ENCODE measurements at places on chromosomes 16 and 17. TPM values are rescaled to one million over a fixed set of nuclear protein-coding genes. Genes with fewer than 3 reads are reported as not detected.

Gene TMEM100
- 21.4 TPM for total RNA-seq

Gene SYCE1L
- 20.0 TPM for total RNA-seq

Gene KRTAP2-2
- total RNA-seq, result not detected

Gene CD300LF
- not detected for total RNA-seq

Gene GPR139
- total RNA-seq, result not detected

Gene WNK4
- total RNA-seq, result 4.2 TPM

Gene DYNLRB2
- 2.3 TPM for total RNA-seq

Gene RRAD
- 2.5 TPM for total RNA-seq

Gene MT4
- total RNA-seq, result not detected

DNA sequence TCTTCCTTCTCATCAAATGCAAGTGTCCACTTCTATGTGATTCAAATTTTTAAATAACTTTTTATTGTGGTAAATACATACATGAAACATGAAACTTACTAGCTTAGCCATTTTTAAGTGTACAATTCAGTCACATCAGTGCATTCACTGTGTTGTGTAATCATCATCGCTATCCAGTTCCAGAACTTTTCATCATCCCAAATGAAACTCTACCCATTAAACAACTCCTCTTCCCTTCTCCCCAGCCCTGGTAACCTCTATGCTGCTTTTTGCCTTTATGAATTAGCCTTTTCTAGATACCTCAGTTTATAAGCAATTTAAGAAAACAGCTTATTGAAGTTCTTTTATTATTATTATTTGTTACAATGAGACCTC is 41.1 kb upstream of the IL34 start:
- no peaks in the 10 kb centered on the region for H3K4me1 ChIP-seq
- no peak for DNase-seq
- H3K27ac ChIP-seq, result no peak overlapping the region

- H3K36me3 ChIP-seq, result peaks cover 12% of the 10 kb centered on the region
- H3K27ac ChIP-seq, result no peak overlapping the region
- no peaks in the 10 kb centered on the region for H3K27me3 ChIP-seq
- H3K4me3 ChIP-seq, result no peak overlapping the region
- no peak for DNase-seq
Measured at GRCh38 chr17:51154176-51154575, 817 bp downstream of the NME1 start.

GRCh38 chr17:40035162-40035559 is 19.0 kb downstream of the MED24 start:
- DNase-seq, result no peak
- peaks cover 10% of the 10 kb centered on the region for H3K4me1 ChIP-seq
- H3K4me3 ChIP-seq, result no peak overlapping the region

DNA sequence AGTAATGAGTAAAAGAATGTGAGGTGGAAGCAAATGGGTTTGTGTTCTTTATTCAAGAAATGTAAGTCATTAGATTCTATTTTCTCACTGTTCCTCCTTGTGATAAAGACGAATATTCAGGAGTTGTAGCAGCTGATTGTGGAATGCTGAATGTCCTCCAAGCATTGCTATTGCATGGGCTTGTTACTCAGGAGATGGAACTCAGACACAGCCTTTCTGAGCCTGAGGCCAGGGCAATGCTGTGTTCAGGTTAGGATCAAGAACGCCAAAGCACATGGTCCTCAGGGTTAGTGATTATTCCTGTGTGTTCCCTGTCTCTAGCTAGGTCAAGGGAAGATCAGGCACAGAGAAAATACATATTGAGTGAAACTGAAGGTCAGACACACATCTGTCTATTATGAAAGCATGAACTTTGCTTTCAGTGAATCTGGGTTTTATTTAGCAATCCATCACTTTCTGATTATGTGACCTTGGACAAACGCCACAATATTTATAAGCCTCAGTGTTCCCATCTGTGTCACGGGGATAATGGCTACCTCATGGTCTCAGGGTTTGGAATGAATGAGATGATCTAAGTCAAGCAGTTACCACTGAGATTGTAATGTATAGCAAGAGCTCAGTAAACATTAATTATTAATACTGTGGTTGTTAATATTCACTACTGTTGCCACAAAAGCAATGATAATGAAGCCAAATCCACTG is 426.8 kb upstream of the DYNLRB2 start:
- no peak overlapping the region for H3K27ac ChIP-seq
- no peaks in the 10 kb centered on the region for H3K27me3 ChIP-seq
- no peaks in the 10 kb centered on the region for H3K36me3 ChIP-seq
- H3K4me1 ChIP-seq, result no peaks in the 10 kb centered on the region
- H3K4me3 ChIP-seq, result no peak overlapping the region

GRCh38 chr16:19044769-19045168 is 22.6 kb upstream of the COQ7 start:
- no peak overlapping the region for H3K4me3 ChIP-seq
- H3K36me3 ChIP-seq, result peaks cover 4% of the 10 kb centered on the region
- no peaks in the 10 kb centered on the region for H3K27me3 ChIP-seq
- H3K27ac ChIP-seq, result no peak overlapping the region
- DNase-seq, result no peak

DNA sequence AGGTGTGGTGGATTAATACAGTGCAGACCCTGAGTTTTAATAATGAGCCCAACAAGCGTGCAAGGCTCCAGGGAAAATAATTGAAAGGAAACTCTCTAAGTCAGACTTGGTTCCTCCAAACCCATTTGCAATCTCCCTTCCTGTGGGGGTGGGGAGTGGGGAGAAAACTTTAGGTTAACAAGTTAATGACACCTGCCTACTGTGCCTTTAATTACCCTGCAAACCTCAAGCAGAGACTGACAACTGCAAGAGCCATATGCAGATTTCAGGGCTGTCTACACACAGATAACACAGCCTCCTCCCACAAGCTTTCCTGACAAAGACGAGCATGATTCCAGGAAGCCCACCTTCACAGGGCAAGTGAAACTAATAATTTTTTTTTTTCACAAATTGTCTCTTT is 359.3 kb downstream of the HS3ST4 start:
- no peak overlapping the region for H3K27ac ChIP-seq
- no peaks in the 10 kb centered on the region for H3K36me3 ChIP-seq
- H3K27me3 ChIP-seq, result peaks cover 11% of the 10 kb centered on the region

GRCh38 chr17:42065201-42065600 is 14.8 kb upstream of the C17orf113 start:
- H3K4me1 ChIP-seq, result peaks cover 6% of the 10 kb centered on the region
- DNase-seq, result no peak
- no peak overlapping the region for H3K27ac ChIP-seq
- peaks cover 4% of the 10 kb centered on the region for H3K27me3 ChIP-seq

GRCh38 chr17:7477392-7478275 is 1.8 kb downstream of the ZBTB4 start:
- H3K36me3 ChIP-seq, result peaks cover 8% of the 10 kb centered on the region
- no peak for DNase-seq
- H3K27ac ChIP-seq, result peak overlapping the region; percentile 100

DNA sequence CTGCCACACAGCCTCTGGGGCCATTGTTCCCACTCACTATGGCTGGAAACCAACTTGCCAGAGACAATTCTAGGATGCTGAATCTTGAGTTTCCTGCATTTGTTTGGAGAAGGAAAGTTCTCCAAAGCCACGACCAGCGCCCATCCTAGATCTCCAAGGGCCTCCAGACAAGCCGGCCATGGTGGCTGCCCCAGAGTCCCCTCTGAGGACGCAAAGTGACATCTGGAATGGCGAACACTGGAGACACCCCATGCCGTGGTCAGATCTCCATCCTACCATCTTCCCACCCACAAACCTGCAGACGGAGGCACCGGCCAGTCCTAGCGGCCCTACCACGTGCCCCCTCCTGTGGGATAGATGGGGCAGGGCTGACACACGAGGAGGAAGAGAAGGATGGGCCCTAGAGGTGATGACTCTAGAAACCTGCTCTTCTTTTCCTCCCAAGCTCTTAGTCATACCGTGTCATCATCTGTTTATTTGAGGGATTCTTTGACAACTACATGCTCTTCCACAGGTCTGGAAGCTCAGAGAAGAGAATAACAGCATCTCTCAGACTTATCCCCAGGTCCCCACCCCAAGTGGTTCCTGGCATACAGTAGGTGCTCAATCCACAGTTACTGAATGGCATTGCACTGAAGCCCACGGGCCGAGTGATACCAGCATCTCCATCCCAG is 71.3 kb downstream of the MYH11 start:
- H3K27me3 ChIP-seq, result no peaks in the 10 kb centered on the region
- no peaks in the 10 kb centered on the region for H3K4me1 ChIP-seq
- no peak overlapping the region for H3K27ac ChIP-seq
- H3K4me3 ChIP-seq, result no peak overlapping the region

DNA sequence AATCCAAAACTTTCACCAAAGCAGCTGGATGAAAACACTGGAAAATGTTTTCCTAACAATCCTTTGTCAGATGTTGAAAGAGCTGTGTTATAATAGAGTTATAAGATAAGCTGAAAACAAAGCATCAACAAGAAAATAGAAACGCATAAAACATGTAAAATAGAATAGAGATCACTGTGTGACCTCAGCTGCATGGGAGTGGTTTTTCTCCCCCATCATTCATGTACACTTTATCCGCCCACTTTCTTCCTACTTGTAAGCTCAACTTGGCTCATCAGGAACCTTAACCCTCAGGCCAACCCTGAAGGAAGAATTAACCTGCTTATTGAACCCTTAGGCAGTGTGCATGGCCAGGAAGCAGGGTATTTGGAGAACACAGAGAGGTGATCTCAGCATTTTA is 238.5 kb upstream of the PMFBP1 start:
- no peak overlapping the region for H3K27ac ChIP-seq
- peaks cover 3% of the 10 kb centered on the region for H3K36me3 ChIP-seq
- H3K4me1 ChIP-seq, result peaks cover 8% of the 10 kb centered on the region
- no peak for DNase-seq

DNA sequence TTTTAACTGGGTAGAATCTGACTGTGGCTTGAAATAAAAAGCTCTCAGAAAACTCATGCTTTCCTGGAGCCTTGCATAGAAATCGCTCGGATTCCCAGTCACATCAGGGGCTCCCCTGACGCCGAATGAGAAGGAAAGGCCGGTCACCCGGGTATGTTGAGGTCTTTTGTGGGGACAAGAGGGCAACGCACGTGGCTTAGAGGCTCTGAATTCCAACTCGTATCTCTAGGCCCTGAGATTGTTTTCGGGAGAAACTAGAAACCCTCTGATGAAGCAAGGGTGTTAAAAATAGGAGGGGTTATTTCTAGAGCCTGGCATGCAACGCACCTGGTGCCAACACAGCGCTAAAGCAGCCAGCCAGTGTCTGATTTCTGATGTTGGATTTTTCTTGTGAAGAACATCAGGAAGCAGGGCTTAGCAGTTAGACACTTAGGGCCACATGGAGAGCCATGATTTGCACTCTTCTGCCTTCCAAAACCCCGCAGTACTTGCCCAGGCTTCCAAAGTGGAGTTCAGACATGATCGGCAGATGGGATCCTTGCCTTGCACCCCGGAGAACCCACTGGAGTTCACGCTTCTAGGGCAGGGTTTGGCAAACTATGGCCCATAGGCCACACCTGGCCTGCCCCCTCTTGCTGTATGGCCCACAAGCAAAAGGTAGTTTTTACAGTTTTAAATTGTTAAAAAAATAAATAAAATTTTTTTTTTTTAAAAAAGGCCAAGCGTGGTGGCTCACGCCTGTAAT is 12.6 kb downstream of the CACNG1 start:
- H3K36me3 ChIP-seq, result no peaks in the 10 kb centered on the region
- no peaks in the 10 kb centered on the region for H3K4me1 ChIP-seq
- no peak overlapping the region for H3K4me3 ChIP-seq
- no peaks in the 10 kb centered on the region for H3K27me3 ChIP-seq
- H3K27ac ChIP-seq, result no peak overlapping the region

DNA sequence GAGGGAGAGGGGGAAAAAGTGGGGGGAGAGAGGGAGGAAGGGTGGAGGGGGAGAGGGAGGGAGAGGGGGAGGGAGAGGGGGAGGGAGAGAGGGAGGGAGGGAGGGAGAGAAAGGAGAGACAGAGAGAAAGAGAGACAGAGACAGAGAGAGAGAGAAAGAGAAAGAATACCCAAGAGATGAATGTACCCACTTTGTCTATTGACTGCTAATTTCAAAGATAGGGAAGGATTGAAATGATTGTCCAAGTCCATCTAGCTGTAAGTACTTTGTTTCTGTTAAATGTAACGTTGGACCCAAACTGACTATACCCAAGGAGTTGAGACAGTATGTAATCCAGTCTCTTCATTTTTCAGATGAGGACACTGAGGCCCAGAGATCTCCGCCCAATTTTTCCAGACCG is 374.9 kb downstream of the GRIN2A start:
- H3K4me3 ChIP-seq, result no peak overlapping the region
- H3K36me3 ChIP-seq, result no peaks in the 10 kb centered on the region
- no peaks in the 10 kb centered on the region for H3K4me1 ChIP-seq
- no peak for DNase-seq

Data from type B pancreatic cell (in vitro differentiated cells).